Epithelial cell of prostate (primary cell): ENCODE measurements at places on chromosomes 6 and 20.

GRCh38 chr6:39079197-39080125 lies 30.9 kb downstream of the GLP1R start:
- no peak for DNase-seq

DNA sequence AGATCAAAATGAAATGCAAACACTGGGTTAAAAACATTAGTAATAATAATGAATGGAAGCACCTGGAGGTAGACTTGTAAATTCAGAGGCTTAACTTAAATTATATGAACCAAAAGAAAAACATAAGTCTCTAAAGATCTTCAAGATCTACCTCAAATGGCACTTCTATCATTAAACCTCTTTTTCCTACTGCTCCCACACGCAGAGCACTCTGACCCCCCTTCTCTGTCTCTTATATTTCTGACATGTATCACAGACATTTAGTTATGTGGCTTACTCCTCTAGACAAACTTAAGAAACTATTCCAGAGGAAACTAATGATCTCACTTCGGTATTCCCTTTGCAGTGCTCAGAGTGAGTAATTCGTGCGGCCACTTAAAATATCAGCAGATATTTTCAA lies 1.1 kb downstream of the TBC1D32 start:
- DNase-seq = no peak

- DNase-seq = no peak
Measured at GRCh38 chr6:105797983-105798453, 288.1 kb upstream of the PRDM1 start.

- DNase-seq = no peak
Measured at GRCh38 chr6:21228876-21229460, 364.6 kb upstream of the SOX4 start.

DNA sequence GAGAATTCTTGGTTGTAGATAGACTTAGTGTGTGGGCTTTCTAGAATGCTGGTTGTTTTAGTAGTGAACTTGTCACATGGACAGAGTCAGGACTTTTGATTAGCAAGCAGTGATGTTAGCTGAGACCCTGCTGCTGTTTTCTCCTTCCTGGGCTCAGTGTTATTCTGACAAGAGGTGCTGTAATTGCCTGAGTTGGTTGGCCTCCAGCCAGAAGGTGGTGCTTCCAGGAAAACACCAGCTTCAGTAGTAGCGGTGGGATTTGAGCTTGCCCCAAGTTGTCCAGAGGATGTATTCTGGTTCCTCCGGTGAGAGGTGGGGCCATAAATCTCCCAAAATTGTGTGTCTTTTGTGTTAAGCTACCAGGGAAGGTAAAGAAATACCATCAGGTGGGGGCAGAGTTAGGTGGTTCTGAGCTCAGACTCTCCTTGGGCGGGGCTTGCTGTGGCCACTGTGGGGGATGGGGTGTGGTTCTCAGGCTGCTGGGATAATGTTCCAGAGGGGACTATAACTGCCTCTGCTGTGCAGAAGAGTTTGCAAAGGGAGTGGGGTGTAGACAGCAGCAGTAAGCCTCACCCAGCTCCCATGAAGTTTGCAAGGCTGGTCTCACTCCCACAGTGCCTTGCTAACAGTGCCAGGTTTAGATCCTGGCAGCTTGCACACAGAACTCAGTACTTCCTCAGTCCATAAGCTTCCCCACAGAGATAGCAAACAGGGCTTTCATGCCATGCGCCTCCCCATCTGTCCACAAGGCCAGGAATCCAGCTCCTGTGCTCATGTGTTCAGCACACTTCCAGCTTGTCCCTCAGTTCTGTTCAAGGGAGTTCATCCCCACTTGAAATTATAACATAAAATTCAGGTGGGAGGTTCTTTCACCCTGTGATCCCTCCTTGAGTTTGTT lies 278.4 kb upstream of the PTCHD4 start:
- DNase-seq = no peak
